ENCODE measurements at places on chromosomes 16 and 17.

- DNase-seq, result no peak
Measured at GRCh38 chr16:69924041-69924775, 26.9 kb upstream of the CLEC18A start.

GRCh38 chr17:36715951-36716350, 114.6 kb downstream of the MRM1 start:
- no peak for DNase-seq

DNA sequence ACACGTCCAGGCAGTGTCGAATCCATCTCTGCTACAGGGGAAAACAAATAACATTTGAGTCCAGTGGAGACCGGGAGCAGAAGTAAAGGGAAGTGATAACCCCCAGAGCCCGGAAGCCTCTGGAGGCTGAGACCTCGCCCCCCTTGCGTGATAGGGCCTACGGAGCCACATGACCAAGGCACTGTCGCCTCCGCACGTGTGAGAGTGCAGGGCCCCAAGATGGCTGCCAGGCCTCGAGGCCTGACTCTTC, 7.2 kb upstream of the CD68 start:
- no peak for DNase-seq

DNA sequence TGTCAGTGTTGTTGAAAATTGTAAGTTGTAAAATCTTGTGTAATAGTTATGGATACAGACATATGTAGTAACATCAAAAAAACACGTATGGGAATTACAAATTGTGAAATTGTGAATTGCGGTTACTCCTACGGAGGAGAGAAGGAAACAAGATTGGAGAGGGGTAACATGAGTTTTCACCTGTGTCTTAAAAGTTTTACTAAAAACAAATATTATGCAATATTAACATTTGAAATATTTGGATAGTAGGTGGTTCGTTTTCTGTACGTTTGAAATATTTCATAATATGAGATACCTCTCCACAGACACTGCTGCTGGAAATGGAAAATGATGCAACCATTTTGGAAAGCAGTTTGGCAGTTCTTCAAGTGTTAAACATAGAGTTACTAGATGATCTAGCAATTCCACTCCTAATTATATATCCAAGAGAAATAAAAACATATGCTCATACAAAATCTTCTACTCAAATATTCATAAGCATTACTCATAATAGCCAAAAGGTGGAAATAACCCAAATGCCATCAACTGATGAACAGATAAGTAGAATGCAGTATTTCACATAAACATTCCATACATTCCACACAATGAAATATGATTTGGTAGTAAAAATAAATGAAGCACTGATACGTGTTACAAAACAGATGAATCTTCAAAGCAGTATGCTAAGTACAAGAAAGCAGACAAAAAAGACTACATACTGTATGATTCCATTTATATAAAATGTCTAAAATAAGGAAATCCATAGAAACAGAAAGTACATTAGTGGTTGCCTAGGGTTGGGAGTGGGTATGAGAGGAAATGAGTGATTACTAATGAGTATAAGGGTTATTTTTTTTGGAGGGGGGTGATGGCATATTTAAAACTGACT, 40.7 kb upstream of the ABCA10 start:
- DNase-seq, result no peak

GRCh38 chr16:64162613-64163375, 959.1 kb downstream of the CDH11 start:
- DNase-seq, result no peak

- DNase-seq, result no peak
Measured at GRCh38 chr16:2992383-2993081, 12.3 kb upstream of the PKMYT1 start.

DNA sequence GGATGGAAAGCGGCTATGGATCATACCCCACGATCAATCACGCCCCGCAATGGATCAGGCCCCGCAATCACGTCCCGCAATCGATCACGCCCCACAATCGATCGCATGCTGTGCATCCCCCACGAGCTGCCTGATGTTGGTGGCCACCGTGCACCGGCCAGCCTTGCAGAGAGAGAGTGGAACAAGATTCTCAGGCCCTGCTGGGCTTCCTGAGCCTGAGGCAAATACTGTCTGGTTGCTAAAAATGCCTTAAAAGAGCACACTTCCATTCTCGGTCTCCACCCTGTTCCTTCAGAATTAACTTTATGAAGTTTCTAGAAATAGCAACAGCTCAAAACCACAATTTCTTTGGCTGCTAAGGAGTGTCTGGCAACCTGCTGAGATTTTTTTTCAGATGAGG, 81.5 kb downstream of the VPS53 start:
- no peak for DNase-seq

DNA sequence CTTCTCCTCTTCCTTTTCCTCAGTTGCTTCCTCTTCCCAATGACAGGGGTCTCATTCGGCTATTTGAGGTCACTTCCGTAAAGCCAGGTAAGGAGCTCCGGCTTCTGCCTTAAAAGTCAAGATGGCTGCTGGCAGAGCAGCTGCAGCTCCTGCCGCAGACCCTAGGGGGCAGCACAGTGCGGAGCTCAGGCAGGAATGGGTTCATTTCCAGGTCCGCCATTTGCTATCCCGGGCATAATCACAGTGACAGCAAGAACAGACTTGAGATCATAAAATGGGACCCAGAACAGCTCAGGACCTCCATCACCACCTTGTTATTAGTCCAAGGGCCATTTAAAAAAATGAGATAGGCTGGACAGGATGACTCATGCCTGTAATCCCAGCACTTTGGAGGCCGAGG, 199.5 kb downstream of the ZNF18 start:
- DNase-seq, result no peak

GRCh38 chr16:87723226-87723623, 42.6 kb downstream of the KLHDC4 start:
- DNase-seq, result peak; percentile 76

DNA sequence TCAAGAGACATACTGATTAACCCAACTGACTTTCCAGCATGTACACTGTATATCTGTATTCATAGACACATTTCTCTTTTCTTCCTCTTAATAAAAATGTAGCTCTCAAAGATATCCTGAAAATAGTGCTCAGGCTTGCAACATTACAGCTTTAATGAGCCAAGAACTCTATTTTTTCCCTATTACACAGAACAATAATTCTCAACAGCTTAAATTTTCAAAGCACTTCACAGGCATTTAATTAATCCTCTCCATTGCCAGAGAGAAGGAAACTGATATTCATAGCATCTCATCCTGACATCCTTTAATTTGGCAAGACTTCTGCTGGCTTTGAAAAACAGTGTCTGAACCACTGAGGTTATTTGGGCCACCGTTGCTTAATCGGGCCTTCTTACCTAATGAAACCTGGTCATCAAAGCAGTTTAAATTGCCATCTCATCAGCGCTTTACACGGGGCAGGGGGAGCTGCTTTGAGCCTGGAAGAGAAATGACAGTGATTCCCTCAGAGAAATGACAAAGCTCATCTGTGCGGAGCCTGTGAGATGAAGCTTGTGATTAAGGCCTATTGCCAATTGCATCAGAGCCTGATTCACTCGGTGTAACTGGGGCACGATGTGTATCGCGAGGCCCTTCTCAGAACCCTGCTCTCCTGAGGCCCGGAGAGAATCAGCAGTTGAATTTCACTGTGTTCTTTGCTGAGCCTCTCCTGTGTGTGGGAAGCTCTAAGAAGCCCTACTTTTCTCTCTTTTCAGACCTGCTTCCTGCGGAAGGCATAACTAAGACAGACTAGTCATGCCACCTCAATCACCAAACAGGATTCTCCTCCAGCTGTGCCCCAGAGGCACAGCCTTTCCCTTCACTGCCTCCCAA, 8.5 kb upstream of the SIAH1 start:
- peak; percentile 50 for DNase-seq

DNA sequence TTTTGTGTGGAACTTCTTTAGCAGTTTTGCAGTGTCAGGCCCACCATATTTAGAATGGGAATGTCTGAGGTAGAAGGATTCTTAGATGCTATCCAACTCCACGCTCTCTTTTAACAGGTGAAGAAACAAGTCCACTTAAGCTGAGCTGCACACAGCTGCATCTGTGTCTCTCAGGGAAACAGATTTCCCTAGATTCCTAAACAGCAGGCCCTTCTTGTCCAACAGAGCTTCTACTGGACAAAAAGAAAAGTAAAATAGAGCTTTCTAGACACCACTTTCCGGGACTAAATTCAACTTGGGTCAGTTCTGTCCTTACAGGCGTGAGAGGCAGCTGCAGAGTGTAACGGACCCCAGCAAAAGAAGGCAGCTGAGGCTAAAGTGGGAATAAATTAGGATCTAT, 51.7 kb downstream of the SNX11 start:
- DNase-seq, result no peak

DNA sequence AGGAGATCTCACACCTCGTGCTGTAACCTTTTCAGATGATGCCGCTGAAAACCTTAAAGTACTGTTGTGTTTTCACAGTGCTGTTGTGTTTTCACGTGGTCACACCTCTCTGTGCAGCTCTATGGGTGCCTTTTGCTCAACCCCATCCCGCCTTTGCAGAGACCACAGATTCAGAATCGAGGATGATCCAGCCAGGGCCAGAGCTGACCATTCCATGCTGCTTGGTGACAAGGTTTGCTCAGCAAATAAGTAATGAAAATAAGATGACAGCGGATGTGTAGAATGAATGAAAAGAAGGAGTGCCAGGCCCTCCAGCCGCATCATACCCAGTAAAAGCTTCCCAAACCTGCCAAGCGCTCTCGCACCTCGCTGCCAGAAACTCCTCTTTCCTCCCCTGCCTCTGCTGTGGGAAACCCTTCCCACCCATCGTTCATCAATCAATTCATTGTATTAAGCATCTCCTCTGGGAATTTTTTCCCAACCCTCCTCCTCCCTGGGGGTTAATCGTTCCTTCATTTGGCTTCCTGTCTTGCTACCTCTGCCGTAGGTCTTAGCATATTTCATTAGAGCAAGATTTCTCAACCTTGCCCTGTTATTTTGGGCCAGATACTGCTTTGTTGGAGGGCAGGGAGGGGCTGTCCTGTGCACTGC, 93.4 kb upstream of the CRHR1 start:
- DNase-seq, result no peak
